Activated naive CD8-positive, alpha-beta T cell treated with anti-CD3 and anti-CD28 coated beads, Interleukin-2, amount 10 ng/mL, durations not matched to agents 7 days and 5 days (primary cell): ENCODE measurements at places on chromosomes 1 and 21.

- no peak for DNase-seq
Observed at GRCh38 chr21:15063081-15063813, 1.6 kb downstream of the NRIP1 start.

DNA sequence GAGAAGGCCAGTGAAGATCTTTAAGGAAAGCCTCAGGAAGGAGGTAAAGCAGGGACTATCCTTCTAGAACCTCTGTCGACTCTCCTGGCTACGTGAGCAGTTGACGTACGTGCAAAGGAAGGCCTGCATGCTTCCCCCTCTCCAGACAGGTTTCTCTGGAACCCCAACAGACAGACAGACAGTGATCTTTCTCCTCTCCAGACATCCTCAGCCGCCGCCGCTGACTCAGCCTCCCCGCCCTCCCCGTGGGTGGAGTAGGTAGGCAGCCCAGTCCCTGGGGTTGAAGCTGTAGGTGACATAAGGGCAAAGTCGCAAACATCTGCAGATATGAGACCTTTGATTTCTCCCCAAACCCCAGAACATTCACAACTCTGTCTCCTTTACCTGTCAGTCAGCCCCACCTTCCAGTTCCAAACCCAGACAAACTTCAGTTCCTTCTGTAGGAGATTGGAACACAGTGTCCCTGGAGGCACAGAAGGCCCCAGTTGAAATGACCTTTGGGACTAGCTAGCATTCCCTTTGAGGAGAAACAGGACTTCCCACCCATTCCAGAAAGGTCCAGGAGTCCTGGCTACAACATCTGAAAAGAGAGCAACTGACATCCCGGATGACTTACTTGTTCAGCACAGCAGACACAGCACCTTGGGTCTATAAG lies 146.0 kb upstream of the JUN start:
- DNase-seq = no peak

DNA sequence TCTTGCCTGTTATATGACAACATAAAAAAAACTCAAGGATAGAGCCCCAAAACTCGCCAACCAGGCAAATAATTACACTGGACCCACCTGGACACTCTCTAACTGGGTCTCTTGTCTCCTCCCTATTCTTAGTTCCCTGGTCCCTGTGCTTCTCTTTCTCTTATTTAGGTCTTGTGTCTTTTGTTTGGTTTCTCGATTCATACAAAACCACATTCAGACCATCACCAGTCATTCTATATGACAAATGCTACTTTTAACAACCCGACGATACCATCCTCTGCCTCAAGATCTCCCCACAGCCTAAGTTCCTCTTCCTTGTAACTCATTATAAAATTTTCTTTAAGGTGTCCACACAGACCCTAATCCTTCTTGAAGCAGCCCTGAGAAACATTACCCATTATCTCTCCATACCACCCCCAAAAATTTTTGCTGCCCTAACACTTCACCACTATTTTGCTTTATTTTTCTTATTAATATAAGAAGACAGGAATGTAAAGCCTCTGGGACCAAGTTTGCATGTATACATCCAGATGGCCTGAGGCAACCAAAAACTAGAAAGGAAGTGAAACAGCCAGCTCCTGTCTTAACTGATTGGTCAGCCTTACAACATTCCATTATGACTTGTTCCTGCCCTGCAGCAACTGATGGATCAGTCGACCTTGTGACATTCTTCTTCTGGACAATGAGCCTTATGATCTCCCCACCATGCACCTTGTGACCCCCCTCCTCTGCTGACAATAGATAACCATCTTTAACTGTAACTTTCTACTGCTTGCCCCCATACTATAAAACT lies 638.2 kb downstream of the AMY1C start:
- no peak for DNase-seq

DNA sequence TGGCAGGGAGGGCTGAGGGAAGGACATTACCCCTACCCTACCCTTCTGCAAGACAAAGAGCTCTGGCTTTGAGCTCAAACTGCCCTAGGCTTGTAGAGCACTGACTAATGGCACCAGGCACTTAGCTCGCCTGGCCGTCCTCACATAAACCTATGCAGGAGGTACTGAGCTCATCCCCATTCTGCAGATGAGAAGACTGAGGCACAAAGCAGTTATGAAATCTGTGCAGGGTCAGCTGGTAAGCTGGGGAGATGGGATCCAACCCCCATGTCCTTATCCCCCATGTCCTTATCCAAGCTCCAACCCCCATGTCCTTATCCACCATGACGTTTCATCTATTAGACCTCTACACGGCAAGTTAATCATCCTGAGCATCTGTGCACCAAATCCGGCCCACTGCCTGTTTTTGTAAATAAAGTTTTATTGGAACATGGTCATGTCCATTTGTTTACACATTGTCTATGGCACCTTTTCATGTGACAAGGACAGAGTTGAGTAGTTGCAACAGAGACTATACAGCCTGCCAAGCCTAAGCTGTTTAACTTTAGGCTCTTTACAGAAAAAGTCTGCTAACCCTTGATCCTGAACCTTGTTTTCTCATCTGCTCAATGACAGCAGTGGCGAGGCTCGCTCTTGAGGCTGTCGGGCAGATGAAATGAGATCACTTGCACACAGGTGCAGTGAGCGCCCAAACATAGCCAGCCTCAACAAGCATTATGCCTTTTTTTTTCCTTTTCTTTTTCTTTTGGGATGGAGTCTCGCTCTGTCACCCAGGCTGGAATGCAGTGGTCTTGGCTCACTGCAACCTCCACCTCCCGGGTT lies 86.8 kb downstream of the FBXO2 start:
- no peak for DNase-seq

- no peak for DNase-seq
Observed at GRCh38 chr1:89286549-89287180, 14.0 kb upstream of the GBP5 start.

GRCh38 chr1:145961425-145962156 lies 2.8 kb downstream of the ANKRD34A start:
- peak; percentile 68 for DNase-seq

GRCh38 chr21:28439788-28440187 lies 552.9 kb downstream of the LTN1 start:
- DNase-seq = no peak

DNA sequence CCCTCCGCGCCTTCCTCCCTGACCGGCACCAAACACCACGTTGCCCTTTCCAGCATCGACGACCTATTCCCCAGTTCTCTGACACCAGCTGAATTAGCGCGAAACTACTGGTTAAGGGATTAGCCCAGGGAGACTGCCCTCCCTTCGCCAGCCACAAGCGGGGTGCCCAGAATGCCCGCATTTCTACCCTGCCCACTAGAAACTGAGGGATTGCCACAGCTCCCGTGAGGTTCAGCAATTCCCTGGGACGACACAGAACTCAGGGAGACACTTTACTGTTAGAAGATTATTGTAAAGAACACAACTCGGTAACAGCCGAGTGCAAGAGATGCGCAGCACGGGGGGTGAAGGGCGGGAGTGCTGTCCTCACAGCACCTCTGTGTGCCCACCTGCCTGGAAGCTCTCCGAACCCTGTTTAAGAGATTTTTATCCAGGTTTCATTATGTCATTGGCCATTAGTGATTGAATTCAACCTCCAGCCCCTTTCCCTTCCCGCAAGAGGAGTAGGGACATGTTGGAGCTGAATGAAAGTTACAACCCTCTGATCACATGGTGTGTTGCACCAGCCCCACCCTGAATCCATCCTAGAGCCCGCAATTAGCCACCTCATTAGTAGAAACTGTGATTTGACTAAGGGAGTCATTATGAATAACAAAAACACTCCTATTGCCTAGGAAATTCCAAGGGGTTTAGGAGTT lies 15.8 kb upstream of the RIPPLY3 start:
- no peak for DNase-seq

DNA sequence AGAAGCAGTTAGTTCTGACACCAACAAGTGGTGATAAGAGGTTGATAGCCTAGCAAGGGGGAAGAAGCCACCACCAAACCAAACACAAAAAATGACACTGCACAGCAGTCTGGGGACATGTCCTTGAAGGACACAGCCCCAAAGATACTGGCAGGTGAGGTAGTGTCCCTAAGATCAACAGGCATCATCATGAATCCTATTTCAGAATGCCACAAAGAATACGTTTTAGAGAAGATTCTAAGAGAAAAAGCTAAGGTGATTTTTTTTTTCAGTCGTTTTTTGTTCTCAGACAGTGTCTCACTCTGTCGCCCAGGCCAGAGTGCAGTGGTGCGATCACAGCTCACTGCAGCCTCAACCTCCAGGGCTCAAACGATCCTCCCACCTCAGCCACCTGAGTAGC lies 19.6 kb downstream of the MTHFR start:
- DNase-seq = no peak

- DNase-seq = no peak
Observed at GRCh38 chr1:151313501-151313900, 13.7 kb downstream of the PI4KB start.

DNA sequence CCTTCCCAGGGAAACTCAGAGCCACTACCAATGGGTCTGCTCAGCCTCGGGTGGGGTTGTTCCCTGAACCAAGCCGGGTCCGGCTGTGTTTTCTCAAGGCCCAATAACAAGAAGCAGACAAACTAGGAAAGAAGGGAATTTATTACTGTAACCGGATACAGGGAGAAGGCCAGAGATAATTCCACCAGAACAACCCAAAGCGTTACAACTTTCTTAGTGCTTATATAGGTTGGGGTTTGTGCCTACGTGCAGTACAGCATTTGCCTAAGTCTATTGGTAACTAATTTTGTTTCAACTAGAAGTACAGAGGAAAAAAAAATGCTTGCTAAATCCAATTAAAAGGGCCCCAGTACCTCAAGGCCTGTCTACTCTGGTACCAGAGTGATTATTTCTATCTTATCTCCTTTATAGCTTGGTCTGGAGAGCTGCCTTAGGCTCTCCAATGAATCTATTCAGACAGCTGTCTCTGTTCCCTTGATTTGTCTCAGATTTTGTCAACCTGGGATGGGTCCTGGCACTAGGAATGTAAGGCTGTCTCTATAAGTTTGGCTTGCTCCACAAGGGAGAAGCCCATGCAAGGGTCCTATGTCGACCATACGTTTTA lies 57.3 kb upstream of the CCDC190 start:
- DNase-seq = no peak

GRCh38 chr1:40694353-40694874 lies 2.9 kb downstream of the NFYC start:
- DNase-seq = no peak

DNA sequence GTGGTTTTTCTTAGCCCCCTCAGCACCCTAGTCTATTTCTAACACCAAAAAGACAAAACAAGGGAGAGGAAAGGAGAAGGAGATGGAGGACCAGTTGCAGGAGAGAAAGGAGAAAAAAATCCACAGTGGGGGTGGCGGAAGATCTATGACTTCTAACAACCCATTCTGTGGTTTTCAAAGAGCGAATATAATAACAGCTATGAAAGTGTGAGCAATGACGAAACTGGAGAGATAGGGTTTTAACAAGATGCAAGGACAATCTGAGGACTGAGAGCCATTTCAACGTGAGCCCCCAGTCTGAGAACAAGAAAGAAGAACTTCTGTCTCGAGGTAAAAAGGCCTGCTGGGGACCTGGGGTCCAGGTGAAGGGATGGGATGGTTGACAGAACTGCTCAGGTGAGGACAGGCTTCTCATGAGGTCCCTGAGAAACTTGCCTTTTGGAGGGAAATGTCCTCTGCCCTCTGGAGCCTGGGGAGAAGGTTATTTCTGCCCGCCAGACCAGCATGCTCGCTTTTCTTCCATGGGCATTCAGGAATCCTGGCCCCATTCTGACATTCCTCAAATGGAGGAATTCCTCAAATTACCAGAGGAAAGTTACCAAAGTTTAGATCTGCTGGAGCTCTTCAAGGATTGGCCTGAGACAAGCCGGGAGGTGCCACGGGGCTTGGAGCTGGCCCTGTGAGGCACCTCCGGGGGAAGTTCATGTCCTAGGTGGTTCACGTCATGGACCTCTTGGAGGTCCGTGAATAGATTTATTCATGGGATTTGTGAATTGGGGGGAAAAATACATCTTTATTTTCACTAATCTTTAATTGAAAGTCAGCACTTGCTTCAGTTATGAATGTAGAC lies at the start of gene CD160:
Gene CD160 (plus strand): TSS at position 270 of the 850 bp plus-strand sequence. CDS start 8,829 bp downstream, outside the sequence.
- DNase-seq = no peak

DNA sequence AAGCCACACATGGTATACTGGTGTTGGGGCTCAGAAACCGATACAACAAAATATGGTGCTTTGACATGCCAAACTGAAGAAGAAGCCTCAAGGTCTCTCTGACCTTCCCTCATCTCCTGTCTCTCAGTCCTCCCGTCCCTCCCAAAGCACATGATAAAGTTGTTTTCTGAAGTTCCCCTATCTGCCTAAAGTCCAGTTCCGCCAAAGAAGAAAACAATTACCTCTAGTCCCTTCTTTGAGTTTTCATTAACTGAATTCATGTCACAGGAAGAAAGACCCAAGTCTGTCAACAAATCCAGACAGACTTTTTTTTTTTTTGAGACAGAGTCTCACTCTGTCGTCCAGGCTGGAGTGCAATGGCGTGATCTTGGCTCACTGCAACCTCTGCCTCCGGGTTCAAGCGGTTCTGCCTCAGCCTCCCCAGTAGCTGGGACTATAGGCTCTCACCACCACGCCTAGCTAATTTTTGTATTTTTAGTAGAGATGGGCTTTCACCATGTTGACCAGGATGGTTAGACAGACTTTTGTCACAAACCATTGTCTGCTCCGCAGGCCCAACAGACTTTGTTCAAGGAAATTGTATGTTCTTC lies 32.2 kb upstream of the SLC2A1 start:
- no peak for DNase-seq

DNA sequence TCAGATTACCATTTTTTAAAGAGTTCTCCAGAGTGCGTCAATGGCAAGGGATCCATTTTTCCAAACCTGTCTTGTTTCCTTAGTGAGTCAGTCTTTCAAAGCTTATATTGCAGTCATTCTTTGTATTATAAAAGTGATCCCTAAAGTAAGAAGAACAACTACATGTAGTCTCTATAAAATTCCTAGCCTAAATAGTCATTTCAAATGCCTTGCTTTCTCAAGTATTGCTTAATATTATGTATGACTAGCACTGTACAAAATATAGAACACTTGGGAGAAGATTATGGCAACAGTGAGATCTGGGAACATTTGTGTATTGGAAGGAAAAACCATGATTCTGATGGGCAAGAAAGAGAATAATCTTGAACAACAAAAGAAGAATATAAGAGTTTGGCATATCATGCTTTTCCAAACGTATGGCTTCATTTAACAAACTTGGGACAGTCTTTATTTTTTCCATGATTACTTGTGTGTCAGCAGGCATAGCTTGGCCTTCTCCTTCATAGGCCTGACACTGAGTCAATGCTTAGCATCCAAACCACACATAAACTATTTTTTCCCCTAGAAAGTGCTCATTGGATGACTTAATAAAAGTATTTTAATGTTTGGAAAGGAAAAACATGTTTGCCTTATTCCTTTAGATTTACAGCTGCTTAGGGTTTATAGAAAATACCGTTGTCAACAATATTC lies 547.4 kb downstream of the LTN1 start:
- DNase-seq = no peak

- DNase-seq = no peak
Observed at GRCh38 chr1:67771152-67771551, 62.1 kb downstream of the GNG12 start.
